ENCODE measurements at places on chromosomes 1 and 21.

- no peak for DNase-seq
These were observed 307.0 kb upstream of the PROX1 start for GRCh38 chr1:213680677-213681325.

DNA sequence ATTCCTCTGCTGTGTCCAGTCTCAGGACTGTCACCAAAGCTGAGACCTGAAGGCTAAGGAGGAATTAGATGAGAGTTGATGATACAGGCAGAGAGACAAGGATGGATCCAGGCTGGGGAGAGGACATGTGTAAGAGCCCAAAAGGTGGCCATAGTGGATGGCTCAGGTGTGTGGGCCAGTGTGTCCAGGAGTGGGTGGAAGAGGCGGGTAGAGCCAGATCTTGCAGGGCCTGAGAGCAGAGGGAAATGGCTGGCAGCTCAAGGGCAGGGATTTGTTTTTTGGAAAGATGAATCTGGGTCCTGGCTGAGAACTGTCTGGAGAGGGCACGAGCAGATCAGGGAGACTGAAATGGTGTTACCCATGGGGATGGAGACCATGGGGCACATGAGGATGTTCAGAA is 38.1 kb downstream of the AZIN2 start:
- no peak for DNase-seq

DNA sequence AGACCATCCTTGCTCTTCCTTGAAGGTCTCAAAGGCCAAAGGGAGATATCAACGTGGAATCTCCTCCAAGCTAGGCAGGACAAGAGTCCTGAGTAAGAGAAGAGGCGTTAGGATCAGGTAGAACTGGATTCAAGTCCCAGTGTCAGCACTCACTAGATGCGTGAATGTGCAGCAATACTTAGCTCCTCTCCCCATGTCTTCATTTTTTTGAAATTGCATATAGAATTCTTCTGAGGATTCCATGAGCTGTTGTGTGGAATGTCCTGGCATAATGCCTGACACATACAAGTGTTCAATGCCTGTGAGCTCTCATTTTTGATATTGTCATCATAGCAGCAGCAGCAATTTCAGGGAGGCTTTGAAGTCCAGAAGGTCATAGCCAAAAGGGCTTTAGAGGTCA is 333.2 kb downstream of the KCNH1 start:
- DNase-seq, result no peak

- no peak for DNase-seq
These were observed 80.4 kb upstream of the SCYL3 start for GRCh38 chr1:169974067-169974466.

DNA sequence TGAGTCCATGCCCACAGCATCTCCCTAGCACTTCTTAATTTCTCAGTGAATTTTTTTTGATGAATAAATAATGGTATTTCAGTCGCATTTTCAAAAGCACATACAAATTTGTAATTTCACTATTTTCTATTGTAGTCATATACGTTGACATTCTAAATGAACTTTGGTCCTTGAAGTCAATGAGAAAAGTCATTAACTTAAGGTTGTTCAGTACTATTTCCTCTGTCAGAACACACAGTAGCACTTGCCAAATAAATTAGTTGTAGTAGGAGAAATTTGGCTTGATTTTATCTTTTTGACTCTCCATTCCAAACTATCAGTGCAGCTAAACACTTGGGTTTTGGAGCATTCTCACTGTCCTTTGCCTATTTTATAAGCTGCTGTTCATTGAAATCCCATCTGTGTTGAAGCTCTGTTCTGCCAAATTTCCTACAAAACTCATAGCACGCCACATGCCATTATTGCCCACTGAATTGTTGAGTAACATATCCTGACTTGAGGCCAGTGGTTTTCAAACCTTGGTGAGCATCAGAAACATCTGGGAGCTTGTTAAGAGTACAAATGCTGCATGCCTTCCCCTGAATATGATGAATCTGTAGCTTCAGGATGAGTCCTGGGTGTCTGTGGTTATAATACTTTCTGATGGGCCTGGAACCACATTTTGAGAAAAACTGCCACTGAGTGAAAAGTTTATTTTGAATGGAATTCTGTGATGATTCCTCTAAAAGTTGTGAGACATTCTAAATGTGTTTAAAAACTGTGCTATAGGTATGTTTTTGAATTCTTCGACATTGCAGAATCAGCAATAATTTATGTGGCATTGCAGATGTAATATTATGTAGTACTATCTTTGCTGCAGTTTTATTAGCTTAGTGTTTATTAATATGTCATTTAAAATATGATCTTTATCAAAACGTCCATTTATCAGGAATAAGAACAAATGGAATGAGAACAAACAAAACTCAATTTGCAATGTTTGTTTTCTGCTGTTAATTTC is 78.9 kb downstream of the DNM3 start:
- DNase-seq, result no peak

DNA sequence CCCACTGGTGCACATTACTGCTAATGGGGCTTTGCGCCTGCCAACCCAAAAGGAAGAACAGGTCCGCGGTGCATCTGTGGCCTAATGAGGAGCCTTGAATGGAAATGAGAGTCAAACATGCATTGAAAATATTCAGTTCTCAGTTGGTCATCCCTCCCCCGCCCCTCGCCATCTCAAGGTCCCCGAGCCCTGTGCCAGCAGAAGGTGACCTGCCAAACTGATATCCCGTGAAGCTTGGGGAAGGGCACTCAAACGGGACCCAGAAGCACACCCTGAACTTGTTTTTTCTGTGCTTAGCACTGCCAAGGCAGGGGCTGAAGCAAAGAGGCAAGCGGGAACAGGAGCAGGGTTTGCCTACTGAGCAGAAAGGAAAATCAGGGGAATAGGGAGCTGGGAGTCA is 67.9 kb upstream of the ZNF648 start:
- DNase-seq, result no peak

- DNase-seq, result no peak
These were observed 648 bp upstream of the RGS7 start for GRCh38 chr1:241357366-241358340.

All from WTC11 (cell line).